ENCODE measurements at places on chromosomes 2 and 18.

DNA sequence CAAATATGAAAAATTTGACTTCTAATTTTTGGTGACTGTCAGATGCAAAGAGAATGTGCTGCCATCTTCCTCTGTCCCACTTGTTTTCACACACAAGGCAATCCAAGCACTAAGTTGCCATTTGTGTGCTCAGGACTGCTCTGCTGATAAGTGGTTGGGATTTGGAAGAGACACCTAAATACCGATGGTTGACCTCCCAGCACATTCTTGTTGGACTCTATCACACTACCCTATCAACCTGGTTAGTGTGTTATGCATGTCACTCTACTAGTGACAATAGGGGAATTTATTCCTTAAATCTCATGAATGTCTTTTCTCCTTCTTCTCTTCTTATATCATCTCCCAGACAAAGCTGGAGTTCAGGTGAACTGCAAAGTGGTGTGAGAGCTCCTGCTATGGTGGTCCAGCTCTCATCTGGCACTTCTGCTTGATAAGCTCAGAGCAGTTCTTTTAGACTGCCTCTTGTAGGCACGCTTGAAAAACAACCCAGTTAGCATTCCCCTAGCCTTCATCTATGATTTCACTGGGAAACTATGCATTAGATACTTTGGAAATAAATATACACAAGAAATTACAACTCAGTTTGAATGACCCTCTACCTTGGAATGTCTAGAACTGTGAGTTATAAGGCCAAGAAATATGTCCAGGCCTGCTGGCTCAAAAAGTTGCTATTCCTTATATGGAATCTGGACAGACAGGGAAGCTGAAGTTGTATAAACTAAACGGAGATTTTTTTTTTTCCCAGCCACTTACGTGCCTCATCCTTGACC is 404.8 kb downstream of the MEIS1 start:
- no peak for DNase-seq

DNA sequence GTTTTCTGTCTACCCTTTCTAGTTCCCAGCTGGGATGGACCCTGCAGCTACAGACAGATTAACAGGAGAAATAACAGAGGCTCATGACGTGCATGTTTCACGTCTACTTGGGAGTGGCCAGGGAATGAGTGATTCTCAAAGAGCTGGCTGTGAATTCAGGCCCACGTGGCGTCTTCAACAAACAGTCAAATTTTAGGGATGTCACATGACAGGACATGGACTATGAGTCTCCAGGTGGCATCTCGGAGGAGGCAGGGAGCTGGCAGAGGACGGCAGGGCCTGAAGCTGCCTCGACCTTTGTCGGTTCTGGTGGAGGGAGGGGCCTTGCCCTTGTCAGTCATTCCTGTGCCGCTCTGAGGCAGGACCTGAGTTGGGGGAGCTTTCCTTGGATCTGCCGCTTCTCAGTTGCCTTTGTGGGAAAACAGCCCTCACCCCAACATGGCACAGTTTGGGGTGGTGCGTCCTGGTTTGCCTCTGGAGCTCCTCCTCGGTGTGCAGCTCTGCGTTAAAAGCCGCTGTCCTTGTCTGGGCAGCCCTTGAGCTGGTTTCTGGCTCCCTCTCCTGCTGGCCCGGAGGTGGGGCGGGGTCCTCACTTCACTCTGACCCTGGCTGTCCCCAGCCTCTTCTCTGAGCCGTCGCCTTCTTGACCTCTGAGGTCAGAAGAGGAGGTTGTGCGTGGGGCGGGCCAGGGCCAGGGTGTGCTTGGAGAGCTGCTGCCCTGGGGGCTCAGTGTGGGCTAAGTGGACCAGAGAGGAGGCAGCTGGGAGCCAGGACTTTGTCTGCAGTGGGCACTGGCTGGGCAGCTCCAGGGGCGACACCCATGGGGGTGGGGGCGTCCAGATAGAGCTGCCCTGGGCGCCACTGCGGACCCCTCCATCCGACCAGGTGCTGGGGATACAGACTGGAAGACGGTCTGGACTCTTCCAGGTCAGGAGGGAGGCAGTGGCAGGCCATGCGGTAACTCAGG is 12.1 kb upstream of the GAL3ST2 start:
- no peak for DNase-seq

- no peak for DNase-seq
Observed at GRCh38 chr2:137117385-137117784, 352.0 kb downstream of the THSD7B start.

GRCh38 chr2:62708751-62709150 is 3.2 kb downstream of the EHBP1 start:
- DNase-seq, result no peak

GRCh38 chr18:45365835-45366234 is 249.4 kb upstream of the SLC14A2 start:
- DNase-seq, result no peak

DNA sequence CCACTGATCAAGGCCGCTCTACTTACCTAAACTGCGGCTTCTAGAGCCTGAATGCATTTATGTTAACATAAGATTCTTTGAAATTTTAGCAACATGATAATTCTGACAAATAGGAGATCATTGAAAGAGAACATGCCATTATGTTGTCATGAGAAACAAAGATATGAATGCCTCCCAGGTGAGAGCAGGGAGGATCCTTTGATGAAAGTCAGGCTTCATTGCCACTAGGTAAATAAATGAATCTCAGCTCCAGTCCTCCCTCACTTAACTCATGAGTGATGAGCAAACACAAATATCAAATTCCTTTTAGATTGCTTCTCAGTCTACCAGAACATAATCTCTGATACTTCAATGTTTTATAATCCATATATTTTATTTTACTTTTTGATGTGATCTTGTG is 463.2 kb upstream of the CDH7 start:
- no peak for DNase-seq

DNA sequence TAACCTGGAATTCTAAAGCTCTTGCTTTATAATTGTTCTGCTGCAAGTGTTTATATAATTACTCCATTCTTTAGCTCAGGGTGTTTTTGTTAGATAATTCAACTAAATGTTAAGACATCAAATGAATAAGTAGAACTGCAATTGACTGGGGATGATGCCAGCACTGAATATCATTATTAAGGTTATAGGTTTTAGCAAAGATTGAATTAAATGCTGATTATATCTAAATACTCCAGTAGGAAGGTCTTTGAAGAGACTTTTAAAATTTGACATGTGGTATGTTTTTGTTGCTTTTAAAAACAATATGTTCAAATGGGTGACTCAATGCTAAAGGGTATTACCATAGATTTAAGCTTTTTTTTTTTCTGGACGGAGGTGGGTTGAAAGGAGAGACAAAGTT is 170.1 kb upstream of the THUMPD2 start:
- no peak for DNase-seq

GRCh38 chr18:76819411-76820136 is 2.8 kb upstream of the ZNF236 start:
- DNase-seq, result no peak

DNA sequence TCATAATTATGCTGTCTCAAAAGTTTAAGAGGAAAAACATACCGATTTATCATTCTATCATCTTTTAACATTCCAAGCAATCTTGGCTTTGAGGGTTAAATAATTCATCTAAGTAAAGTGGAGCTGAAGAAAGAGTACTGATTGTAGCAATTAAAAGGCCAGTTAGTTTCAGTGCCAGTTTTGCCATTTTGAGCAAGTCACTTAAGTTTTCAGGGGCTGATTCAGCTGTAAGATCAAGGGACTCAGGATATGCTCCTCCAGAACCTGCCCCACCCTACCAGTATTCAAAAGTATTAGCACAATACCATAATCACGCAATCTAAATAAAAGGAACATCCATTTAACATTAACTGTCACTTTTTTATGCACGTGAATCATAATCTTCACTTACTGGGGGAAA is 1.9 kb downstream of the SS18 start:
- DNase-seq, result no peak

DNA sequence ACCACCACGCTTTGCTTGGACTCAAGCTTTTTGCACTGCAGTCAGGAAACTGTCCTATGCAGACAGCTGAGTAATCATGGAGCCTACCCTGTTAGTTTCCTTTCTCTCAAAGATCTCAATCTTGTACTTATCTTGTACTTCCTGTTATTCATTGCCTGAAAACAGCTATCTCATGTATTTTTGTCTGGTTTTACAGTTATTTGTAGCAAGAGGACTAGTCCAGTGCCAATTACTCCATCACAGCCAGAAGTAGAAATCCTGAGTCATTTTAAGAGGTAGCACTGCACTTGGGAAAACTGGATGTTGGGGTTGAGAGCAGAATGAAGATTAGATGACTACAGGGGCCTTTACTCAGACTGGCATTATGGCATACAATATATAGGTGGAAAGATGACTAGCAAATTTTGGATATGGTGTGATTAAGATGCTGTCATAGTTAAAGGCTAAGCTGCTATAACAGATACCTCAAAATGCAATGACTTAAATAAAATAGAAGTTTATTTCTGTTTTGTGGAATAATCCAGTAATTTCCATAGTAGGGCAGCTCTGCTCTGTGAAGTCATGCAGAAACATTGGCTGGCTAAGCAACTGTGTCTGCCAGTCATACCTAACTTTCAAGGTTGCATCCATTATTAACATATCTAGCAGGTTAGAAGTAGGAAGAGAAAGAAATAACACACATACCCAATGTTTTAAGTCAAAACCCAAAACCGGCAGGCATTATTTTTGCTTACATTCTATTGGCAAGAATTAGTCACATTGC is 21.1 kb upstream of the CHMP3 start:
- no peak for DNase-seq

GRCh38 chr2:164243315-164243714 is 378.0 kb downstream of the GRB14 start:
- DNase-seq, result no peak

- DNase-seq, result no peak
Observed at GRCh38 chr2:67840460-67841068, 222.2 kb downstream of the C1D start.

DNA sequence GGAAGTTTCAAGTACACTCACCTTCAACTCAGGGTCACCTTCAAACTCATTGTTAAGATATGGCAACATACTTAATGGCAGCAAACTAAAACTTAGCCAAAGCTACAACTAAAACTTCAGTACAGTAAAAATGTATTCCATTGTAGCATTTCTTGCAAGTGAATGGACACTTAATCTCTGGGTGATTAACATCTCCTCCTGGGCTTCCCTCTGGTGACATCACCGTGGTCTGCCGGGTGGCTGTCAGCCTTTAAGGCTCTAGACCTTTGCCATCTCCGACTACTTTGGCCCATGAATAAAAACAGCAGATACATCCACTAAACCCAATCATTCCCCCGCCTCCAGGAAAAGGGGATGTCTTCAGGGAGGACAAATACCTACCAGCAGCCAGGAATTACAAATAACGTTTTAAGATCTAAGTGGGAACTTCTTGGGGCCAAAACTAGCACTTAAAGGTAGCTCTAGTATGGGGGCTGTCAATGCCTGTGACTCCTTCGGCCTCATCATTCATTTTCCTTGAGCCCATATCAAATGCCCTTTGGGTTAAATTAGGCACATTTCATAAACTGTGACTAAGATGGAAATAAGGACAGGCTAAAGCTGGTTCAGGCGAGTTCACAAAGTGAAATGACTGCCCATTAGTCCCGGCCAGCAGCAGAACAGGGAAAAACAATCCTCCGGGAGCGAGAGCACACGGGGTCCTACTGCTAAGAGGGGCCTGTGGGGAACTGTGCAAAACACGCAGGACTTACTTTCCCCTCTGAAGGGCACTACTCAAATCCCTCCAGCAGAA is 1.1 kb downstream of the TFCP2L1 start:
- no peak for DNase-seq

DNA sequence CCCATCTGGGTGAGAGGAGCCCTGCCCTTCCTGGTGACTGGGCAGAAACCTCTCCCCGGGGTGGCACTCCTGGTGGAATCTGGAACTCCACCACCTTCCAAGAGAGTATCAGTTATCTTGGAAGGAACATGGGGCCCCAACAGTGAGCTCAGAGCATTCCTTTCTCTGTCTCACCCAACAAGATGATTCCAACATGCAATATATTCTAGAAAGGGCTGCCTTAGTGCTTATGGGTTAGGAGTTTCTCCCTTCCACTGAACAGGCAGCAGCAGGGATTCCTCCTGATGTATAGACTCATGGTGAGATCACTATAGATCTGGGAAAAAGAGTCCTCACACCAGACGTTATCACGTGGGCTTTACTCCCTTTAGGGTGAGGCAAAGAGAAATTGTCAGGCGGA is 147.1 kb downstream of the COL4A4 start:
- no peak for DNase-seq

- no peak for DNase-seq
Observed at GRCh38 chr2:212709280-212709679, 170.7 kb upstream of the ERBB4 start.

DNA sequence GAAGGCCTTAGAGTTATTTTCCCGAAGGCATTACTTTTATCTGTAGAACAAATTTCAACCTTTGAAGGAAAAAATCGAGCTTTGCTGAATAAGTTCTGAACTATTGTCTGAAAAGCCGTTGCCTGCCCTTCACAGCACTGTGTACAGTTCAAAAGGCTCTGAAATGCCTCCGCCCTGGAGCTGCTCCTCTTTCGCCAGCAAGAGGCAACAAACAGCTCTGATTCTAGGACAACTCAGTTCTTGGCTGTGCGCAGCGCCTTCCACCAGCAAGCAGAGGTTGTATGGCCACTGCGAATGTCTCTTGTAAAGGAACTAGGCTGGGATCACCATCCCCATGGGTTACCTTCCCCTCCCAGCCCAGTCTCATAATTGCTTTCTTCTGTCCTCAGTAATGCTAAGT is 308.5 kb downstream of the GBX2 start:
- no peak for DNase-seq

GRCh38 chr2:197958592-197959150 is 154.3 kb downstream of the PLCL1 start:
- DNase-seq, result no peak

GRCh38 chr2:20178249-20178607 is 46.7 kb downstream of the SDC1 start:
- DNase-seq, result no peak

DNA sequence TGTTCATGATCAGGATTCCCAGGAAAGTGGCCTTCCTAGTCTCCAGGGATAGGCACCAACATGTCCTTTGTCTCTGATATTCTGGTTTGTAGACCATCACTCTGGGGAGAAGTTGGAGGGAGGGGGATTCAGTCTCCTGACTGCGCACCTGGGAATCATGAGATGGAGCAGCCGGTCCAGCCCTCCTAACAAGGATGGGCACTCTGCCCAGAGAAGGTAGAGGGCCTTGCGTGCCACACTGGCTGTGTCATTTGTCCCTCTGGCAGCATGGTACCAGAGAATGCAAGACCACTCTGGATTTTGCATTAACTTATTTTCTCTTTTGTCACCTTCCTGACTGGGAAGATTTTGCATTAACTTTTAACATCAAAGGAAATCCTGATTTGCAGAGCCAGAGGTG is 75.2 kb upstream of the EML6 start:
- no peak for DNase-seq

- no peak for DNase-seq
Observed at GRCh38 chr2:220496513-220496912, 869.1 kb downstream of the SLC4A3 start.

GRCh38 chr2:148567716-148568115 is 76.8 kb upstream of the EPC2 start:
- no peak for DNase-seq

DNA sequence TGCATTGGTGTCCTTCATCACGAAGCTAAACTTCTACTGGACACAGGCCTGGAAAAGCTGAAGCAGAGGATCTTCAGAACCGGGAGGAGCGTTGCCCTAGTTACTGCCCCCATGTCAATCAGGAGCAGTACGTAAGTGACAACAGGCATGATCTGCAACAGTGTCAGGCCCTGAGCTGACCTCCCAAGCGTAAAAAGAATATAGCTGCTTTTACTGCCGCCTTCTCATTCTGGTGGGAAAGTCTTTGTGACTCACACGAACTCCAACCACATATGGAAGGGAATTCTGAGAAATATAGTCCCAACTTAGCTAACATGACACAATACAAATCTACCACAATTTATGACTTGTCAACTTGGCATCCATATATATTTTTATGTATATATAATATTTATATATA is 1007.7 kb upstream of the CDH2 start:
- no peak for DNase-seq
